ENCODE measurements at places on chromosomes 12 and 14.

GRCh38 chr14:82070753-82071152 is 537.1 kb upstream of the SEL1L start:
- no peak for DNase-seq

DNA sequence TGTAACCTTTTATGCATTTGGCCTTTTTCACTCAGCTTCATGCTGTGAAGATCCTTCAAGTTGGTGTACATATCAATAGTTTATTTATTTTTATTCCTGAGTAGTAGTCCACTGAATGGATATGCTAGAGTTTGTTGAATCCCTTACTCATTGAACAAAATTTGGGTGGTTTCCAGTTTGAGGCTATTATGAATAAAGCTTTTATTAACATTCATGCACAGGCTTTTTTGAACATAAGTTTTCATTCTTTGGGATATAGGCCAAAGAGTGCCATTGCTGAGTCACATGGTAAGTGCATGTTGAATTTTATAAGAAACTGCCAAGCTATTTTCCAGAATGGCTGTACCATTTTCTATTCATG is 59.5 kb upstream of the CAPRIN2 start:
- no peak for DNase-seq

DNA sequence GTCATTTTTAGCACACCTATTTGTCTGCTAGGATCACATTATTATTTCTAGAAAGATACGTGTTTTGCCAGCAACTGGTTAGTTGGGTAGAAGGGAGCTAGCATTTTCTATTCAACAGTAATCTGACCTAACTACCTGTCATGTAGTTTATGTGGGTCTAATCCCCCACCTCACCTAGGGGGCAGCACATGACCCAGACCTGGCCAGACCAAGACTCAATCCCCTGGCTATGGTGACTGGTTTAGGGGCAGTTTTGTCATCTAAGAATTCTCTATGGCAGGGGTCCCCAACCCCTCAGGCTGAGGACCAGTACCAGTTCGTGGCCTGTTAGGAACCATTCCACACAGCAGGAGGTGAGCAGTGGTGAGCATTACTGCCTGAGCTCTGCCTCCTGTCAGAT is 29.5 kb upstream of the EVL start:
- no peak for DNase-seq

GRCh38 chr14:97634751-97635150 is 837.6 kb downstream of the VRK1 start:
- no peak for DNase-seq

- no peak for DNase-seq
Measured at GRCh38 chr14:56817396-56817921, 7.2 kb upstream of the OTX2 start.

GRCh38 chr12:48995086-48995879 is 3.9 kb downstream of the DDN start:
- no peak for DNase-seq

DNA sequence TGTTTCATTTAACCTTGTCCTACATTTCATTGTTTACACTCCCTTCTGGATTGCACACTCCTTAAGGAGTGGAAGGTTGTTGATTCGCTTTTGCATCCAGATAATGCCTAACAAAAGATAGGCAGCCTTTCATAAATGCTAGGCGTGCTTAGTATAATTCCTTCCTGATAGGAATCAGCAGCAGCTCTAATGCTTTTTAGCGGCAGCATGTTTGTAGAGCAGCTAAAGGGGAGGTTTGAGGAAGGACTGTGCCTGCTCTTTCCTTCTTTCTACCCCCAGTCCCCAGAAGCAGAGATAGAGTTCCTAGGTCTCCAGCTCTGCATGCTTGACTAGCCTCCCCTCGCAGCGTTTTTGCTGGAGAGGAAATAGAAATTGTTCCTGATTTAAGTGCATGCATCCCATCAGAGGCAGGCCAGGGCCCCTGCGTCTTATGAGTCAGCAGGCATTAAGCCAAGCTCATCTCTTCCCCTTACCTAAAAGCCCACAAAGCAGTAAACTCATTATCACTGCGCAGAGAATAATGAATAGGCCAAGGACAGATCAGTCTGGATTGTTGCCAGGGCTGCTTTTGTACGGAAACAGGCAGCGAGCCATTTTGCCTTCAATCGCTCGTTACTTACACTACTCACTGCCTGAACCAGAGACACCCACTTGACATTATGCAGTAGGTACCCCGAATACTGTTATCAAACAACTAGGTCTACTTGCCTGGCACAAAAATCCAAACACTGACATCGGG is 14.0 kb upstream of the TBPL2 start:
- DNase-seq = peak; percentile 33

GRCh38 chr12:11861155-11861863 is 209.4 kb upstream of the BCL2L14 start:
- no peak for DNase-seq

DNA sequence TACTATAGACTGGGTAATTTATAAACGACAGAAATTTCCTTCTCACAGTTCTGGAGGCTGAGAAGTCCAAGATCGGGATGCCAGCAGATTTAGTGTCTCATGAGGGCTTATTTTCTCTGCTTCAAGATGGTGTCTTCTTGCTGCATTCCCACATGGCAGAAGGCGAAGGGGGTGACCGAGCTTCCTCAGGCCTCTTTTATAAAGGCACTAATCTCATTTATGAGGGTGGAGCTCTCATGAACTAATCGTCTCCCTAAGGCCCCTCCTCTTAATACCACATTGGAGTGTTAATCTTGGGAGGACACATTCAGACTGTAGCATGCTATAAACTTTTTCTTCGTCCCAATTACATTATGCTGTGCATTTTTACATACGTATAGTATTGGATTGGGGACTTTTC is 200.4 kb upstream of the ARHGAP5 start:
- no peak for DNase-seq

GRCh38 chr12:110533607-110534006 is 31.5 kb downstream of the RAD9B start:
- no peak for DNase-seq

GRCh38 chr12:115680967-115681366 is 596.5 kb downstream of the MED13L start:
- no peak for DNase-seq

DNA sequence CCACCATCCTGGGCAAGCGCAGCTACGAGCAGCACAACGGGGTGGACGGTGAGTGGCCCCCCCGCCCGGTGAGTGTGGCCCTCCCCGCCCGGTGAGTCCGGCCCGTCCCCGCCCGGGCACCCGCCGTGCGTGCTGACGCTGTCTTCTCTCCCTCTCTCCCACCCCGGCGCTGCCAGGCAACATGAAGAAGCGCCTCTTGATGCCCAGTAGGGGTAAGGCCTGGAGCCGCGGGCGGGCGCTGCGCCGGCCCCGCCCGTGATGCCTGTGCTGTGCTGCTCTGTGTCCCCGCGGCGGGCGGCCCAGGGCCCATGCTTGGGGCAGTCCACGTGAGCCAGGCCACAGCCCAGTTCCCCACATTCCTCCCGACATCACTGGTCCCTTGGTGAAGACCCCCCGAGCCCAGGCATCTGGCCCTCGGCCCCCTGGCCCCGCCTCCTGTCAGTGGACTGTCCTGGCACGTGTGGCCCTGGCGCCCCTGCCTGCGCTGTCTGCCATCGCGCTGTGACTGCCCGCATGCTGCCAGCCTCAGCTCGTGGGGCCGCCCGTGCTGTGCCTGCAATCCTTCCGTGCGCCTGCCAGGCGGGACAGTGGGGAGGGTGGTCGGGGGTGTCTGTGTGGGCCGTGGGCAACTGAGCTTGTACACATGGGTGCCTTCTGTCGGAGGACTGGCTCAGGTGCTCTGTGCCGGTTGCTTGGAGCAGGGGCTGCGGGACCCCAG is 7.9 kb upstream of the CRIP2 start:
- DNase-seq = no peak

GRCh38 chr12:77608271-77608824 is 222.3 kb upstream of the NAV3 start:
- no peak for DNase-seq

DNA sequence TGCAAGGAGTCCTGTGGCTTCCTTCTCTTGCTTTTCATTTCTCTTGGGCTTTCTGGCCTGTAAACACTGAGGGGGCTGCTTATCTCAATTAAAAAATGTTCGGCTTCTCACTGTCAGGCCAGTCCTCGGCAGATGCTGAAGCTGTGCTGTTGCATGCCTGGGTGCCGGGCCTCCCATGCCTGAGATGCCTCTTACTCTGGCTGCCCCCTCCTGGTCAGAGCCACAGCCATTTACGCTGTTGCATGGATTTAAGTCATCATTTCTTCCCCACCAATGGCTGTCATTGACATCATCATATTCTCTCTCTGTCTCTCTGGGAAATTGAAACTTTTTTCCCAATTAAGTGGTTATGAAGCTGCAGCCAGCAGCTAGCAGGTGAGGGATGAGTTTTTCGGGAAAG is 53.7 kb downstream of the FOXN4 start:
- DNase-seq = no peak

DNA sequence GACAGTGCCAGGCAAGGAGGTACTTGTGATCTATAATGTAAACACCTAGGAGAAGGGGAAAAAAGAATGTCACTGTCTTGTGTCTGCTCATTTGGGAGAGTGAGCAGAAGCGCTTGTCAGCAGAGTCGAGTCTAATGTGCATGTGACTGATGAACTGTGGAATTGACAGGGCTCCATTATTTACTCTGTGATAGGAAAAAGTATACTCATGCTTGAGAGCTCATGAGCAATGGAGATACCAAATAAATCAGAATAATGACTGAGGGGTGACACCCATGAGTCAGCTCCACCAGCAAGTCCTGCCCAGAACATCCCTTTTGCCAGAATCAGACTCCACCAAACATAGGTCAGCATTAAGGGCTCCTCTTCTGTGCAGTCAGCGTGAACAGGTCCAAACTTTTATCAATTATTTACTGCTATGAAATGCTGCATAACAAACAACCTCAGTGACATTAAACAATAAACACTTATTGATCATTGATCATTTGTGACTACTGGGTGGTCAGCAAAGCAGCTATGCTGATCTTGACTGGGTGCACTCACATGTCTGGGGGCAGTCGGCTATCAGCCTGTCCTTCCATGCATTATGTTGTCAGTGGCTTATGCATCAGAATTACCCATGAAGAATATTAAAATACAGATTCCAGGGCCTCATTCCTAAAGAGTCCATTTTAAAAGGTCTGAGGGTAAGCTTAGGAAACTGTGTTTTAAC is 29.2 kb upstream of the WSCD2 start:
- no peak for DNase-seq

- no peak for DNase-seq
Measured at GRCh38 chr12:109331301-109331952, 16.3 kb upstream of the MYO1H start.

DNA sequence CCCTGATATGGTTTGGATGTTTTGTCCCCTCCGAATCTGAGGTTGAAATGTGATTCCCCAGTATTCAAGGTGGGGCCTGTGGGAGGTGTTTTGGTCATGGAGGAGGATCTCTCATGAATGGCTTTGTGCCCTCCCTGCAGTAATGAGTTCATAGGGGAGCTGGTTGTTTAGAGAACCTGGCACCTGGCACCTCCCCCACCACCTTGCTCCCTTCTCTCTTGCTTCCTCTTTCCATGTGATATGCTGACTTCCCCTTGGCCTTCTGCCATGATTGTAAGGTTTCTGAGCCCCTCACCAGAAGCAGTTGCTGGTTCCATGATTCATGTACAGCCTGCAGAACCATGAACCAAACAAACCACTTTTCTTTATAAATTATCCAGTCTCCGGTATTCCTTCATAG is 32.6 kb downstream of the CD163L1 start:
- peak; percentile 34 for DNase-seq

- DNase-seq = no peak
Measured at GRCh38 chr12:52278575-52279421, 4.4 kb downstream of the KRT86 start.

DNA sequence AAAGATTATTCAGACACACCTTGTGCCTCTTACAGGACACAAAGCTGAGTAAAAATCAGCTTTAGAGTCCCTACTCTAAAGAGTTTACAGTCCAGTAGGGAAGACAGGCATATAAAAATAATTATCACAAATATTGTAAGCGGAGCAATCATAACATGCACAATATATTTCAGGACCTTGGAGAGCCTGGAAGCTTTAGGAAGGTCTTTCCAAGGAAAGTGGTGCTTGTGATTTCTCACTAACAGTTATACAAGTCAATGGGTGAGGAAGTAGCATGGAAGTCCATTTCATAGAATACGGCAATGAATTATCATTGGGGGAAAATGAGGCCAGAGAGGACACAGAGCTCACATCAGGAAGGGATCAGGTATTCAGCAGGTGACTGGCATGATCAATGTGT is 268.3 kb downstream of the C12orf50 start:
- no peak for DNase-seq

- no peak for DNase-seq
Measured at GRCh38 chr14:38357557-38357956, 101.7 kb upstream of the CLEC14A start.
